ENCODE measurements at places on chromosomes 11 and 22.

- DNase-seq: no peak
Observed at GRCh38 chr22:49674479-49675050, 153.1 kb downstream of the BRD1 start.

GRCh38 chr22:22855617-22856308 lies 31.9 kb upstream of the IGLL5 start:
- DNase-seq: peak; percentile 70

- DNase-seq: no peak
Observed at GRCh38 chr22:20221421-20222340, 46.4 kb downstream of the RTN4R start.

DNA sequence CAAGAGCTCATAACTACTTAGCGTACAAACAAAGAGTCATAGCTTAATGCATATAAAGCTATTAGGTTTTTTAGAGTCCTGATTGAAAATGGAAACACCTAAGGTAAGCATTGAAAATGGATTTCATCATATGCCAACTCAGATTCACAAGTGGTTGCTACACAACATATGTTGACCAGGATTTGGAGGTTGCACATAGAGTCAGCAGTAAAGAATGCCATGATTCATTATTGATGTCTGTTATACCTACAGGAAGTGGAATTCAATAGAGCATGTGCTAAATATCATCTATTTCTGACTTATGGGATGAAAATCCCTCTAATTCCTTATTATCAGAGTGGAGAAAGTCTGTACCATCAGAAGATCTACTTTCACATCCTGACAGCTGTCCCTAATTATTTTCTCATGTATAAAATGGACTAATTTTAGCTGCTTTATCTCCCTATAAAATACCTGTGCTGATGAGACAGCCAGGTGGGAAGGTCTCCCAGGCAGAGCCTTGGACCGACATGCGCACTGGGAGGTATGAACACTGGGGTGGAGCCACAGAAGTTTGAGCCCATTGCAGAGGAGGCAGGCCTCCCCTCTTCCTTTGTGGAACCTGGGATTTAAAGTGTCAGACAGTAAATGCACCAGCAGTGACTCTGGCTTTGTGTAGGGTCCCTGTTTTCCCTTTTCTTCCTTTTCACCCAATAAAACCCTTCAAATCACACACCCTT lies 204.2 kb downstream of the AASDHPPT start:
- no peak for DNase-seq

- DNase-seq: no peak
Observed at GRCh38 chr22:32557444-32557843, 82.8 kb downstream of the FBXO7 start.

DNA sequence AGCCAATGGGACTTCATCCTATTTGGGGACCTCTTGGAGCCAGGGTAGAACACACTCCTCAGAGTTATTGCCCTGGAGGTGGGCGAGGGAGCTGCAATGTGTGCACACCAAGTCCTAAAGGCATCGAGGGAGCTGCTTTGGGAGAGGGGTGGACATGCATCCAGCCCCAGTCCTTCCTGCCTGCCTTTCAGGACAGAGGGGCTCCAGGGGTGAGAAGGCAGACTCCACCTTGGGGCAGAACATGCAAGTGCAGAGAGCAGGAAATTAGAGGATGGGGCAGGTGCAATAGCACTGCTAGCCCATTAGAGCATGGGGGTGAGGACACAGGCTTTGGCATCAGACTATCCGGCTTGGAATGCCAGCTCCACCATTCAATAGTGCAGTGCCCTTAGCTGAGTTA lies 288.5 kb downstream of the OPCML start:
- no peak for DNase-seq

DNA sequence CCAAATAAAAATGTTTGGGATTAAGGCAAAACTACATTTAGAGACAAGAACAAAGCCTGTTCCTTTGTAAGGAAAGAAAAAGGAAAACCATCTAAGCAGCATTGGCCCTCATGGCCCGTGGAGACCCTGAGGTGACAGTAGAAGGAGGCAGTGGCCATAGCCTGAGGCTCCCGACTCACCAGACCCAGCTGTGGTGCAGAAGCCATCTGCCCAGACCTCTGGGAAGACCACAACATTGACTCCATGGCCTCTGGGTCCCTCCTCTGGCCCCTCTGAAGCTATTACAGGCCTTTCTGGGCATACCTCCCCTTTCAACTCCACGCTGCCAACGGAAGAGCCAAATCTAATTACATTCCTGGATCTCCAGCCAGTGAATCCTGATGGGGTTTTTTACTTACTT lies 6.4 kb downstream of the PRAME start:
- DNase-seq: peak; percentile 24

GRCh38 chr22:49364398-49364797 lies 463.3 kb downstream of the BRD1 start:
- DNase-seq: no peak

GRCh38 chr11:118064956-118065355 lies 11.9 kb upstream of the TMPRSS4 start:
- no peak for DNase-seq

GRCh38 chr11:76159303-76159937 lies 46.9 kb downstream of the WNT11 start:
- DNase-seq: no peak

GRCh38 chr11:40029391-40029790 lies 1430.1 kb downstream of the LRRC4C start:
- no peak for DNase-seq

DNA sequence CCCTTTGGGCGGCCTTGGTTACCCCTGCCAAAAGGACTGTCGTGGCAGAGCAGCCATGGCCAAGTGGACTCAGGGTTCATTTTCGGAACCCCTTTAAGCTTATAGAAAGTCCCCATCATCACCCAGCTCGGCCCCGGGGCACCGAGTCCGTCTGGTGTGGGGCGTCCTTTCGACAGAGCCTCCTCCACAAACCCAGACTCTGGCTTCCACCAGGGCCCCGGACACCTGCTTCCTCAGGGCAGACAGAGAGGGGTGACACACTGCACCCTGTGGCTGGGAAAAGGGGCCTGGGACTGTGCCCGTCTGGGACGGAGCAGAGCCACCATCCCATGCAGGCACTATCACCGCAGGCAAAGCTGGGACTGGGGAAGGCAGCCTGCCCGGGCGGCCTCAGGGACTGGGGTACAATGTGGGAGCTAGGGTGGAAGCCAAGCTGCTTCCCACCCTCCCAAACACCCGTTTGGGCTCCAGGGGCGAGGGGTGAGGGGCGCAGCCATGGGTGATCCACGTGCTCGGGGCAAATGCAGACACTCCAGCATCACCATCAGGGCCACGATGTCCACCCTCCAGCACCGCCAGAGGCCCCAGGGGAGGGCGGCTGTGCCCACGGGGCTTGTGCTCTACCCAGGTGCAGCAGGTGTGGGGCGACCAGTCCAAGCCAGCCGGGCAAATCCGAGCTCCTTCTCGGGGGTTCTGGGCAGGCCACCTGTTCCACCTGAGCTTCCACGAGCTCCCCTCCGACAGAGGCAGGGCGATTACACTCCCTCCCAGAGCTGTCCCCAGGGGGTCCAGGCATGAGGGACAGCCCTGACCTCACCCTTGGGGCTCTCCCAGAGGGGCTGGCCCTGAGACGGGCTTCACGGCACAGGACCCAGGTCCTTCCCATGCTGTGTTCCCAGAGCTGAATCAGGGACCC lies 11.7 kb upstream of the MRPL23 start:
- DNase-seq: no peak

- no peak for DNase-seq
Observed at GRCh38 chr11:106937111-106937510, 81.2 kb downstream of the GUCY1A2 start.

DNA sequence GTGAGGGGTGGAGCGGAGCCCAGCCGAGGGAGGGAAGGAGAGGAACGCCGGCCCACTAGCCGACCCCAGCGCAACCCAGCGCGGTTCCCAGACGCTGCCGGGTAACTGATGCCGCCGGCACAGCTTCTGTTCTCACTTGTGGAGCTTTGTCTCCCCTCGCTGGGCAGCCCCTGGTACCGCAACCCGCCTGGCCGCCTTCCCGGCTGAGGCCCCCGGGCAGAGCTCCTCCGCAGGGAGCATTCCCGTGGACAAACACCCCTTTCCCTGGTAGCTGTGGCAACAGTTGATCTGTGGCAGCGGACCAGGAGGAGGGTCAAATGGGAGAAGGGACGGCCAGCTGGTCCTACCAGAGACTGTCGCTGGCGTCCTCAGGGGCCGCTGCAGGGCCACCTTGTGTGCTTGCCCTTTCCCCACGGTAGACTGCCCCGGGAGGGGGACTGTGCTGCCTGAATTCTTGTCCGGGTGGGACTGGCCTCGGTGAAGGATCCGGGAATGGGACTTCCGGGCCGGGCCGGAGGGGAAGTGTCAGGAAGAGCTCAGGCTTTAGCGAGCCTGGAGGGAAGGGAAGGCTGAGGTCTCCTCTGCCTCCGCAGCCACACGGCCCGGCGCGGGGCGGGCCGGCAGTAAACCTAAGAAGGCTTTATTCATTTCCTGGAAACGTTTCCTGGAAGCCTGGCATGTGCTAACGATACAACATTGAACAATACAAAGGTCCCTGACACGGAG lies 468.0 kb downstream of the OPCML start:
- DNase-seq: peak; percentile 92

DNA sequence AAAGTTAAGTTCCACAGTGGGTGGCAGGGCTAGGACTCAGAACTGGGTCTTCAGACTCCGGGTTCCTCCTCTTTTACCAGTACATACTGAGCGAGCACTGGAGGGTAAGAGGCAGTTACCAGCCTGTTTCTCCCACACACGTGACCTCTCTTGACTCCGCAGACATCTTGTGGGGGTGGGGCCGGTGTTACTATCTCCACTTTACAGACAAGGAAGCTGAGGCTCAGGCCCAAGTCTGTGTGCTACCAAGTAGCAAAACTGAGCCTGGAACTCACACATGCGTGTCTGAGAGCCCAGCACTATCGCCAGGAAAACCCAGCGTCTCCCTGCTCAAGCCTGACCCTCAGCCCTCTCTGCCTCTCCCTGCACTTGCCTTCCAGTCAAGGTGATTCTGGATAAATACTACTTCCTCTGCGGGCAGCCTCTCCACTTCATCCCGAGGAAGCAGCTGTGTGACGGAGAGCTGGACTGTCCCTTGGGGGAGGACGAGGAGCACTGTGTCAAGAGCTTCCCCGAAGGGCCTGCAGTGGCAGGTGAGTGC lies 16.0 kb upstream of the SMIM35 start:
- DNase-seq: no peak

- no peak for DNase-seq
Observed at GRCh38 chr22:26485013-26485412, 1.3 kb downstream of the SRRD start.

- DNase-seq: no peak
Observed at GRCh38 chr11:69498614-69499175, 17.2 kb downstream of the LINC01488 start.

GRCh38 chr22:39097098-39098020 lies at the start of gene APOBEC3H:
Gene APOBEC3H (plus strand): TSS chr22:39097244. CDS start chr22:39100279, 3,035 bp downstream.
- no peak for DNase-seq

DNA sequence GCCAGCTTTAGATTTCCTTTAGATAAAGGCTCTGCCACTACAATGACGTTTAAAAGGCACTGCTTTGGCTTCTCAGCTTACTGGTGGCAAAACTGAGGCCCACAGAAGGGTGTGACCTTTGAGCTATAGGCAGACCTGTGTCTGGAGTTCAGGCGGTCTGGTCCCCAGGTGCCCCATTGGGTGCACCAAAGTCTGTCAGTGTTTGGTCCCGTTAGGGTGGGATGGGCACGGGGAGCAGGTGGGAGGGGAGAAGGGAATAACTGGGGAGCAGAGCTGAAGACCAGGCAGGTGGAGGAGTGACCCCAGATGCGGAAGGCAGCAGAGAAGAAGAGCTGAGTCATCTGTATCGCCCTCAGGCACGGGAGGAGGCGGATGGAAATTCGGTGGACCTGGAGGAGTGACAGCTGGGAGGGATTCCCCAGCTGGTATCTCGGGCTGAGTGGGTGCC lies 45.3 kb upstream of the GCAT start:
- DNase-seq: no peak

DNA sequence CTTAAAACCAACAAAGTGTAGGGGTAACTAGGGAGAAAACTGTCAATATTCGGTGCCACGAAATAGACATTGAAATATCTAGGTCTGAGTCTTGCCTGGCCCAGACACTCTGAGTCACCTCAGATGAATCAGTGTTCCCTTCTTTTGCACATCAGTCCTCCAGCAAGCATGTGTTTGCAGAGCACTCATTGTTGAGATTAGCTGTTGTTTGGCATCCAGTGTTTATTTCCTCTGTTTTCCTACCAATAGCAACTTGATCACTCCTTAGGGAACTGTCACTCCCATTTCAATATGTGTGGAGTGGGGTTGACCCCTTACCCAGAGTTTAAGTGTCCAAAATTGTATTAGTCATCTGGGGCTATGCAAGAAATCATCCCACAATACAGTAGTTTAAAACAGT lies 4.7 kb upstream of the ASCC2 start:
- DNase-seq: no peak

DNA sequence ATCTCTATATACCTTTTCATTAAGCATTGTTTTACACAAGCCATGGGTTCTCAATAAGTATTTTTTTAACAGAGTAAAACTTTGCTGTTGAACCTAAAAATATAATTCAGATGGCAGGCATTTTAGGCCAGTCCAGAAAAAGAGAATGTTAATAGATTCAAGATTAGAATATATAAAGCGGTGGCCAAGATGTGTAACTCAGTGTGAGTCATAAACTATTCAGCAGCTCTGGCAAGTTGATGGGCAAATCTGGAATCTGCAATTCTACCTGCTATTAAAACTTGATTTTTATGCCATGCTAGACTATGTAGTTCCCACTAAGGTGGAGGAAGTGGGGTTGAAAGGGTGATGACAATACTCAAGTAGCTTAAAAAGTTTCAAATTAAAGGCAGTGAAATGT lies 45.4 kb downstream of the CASP12 start:
- no peak for DNase-seq

- no peak for DNase-seq
Observed at GRCh38 chr11:47723041-47723440, 7.9 kb upstream of the AGBL2 start.

GRCh38 chr22:25690798-25691197 lies 51.2 kb upstream of the MYO18B start:
- no peak for DNase-seq

GRCh38 chr11:134994431-134994830 lies 582.4 kb upstream of the B3GAT1 start:
- DNase-seq: no peak

GRCh38 chr11:65719871-65720210 lies 757 bp downstream of the RNASEH2C start:
- peak; percentile 30 for DNase-seq

DNA sequence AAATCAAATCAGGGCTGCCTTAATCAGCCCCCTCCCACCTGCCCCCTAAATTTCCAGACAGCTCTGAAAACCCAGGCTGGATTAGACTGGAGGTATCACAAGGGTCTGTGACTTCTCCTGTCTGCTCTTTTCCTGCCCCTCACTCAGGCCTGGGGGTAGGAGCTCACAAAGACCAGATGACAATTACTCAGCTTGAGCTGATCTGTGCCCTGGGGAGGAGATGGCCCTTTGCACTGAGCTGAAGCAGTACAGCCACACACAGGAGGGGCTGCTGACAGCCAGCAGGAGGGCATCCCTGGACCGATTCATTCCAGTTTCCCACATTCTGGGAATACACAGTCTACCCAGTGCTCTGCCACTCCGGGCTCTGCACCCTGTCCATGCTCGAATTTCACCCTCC lies 4.2 kb downstream of the ABCC8 start:
- no peak for DNase-seq
